ENCODE measurements at places on chromosomes 12 and 14.

GRCh38 chr14:34300882-34301734 lies 160.9 kb downstream of the SPTSSA start:
- peak; percentile 37 for DNase-seq

GRCh38 chr12:95738024-95738611 lies 52.4 kb downstream of the NTN4 start:
- DNase-seq = no peak

GRCh38 chr12:19390051-19390598 lies 49.2 kb upstream of the AEBP2 start:
- no peak for DNase-seq

GRCh38 chr12:1796515-1797010 lies 23.8 kb upstream of the LRTM2 start:
- DNase-seq = no peak

- no peak for DNase-seq
Measured at GRCh38 chr14:89466944-89467343, 49.9 kb upstream of the FOXN3 start.

GRCh38 chr12:57718641-57719528 lies 19.7 kb downstream of the AGAP2 start:
- DNase-seq = no peak

GRCh38 chr12:50380761-50381325 lies 15.6 kb downstream of the FAM186A start:
- no peak for DNase-seq
